ENCODE measurements at places on chromosomes 6 and 20.

GRCh38 chr20:32465092-32465900, 107.2 kb downstream of the ASXL1 start:
- DNase-seq: no peak

DNA sequence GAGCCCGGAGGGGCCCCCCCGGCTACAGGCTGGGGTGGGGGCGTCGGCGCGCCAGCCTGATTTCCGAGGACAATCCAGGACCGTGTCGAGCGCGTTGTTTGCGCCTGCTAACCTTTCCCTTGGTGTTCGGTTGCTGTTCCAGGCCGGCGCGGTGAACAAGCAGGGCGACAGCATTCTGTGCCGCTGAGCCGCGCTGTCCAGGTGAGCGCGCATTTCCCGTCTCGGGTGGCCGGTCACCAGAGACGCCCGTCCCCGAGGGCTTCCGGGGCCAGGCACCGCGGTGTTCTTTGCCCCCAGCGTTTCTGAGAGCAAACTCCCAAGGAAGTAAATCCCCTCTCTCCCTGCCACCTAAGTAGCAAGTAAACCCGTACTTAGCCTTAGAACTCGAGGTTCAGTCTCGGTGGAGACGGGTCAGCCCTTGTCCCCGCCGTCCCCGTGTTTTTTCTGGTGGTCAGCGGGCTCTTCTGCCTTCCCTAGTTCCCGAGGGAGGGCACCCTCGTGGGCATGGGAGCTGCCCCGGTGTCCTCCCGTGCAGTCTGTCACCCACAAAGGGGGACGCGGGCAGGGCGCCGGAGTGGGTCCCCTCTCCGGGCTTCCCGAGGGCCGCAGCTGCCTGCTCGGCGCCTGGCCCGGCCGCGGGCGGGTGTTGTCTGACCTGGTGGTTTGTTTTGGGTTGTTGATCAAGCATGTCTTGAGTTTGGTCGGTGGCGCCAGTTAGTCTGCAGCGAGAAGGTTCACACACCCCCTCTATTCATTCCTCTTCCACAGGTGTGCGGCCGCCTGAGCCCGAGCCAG, 1.5 kb downstream of the ID4 start:
- DNase-seq: no peak

DNA sequence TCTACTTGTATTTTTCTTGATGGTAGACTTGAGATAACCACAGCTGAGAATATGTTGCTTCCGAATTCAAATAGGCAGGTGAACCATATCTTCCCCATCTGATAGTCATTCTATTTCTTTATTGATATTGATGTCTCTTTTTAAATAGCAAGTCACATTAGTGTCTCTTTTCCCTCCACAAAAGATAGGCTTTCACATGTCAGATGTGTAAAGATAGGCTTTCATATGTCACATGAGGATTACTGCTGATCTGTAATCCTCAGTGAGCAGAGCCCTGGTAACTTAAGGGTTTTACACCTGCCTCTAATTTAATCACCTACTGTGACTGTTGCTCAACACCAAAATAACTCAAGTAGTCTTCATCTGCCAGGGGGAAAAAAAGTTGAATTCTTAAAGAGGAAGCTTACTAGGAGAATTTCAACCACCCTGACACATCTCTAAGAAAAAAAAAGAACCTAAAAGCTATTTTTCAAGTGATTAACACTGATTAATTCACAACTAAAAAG, 45.3 kb upstream of the TRDN start:
- DNase-seq: no peak

DNA sequence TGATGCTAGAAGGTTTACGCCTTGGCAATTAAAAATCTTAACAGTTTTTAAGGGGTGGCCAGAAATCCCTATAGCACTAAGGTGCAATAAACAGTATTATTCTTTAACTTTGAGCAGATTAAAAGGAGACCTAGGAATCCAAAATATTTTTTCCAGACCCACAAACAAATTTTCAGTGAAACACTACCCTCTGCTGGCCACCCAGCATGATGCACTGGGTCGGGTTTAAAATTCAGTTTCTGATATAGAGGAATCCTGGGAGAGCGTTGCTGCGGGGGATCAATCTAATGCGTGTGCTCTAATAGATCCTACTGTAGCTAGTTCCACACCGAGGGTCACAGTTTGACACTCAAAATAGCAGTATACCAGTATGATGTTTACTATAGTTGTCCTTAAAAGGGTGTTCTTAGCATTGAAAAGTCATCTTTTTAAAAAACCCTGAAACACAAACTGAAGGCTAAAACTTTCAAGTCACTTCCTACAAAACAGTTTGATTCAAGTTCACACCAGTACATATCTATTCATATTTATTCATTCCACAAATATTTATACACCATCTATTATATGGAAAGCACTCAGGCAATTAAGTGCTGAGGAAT, 10.2 kb downstream of the UBE3D start:
- DNase-seq: peak; percentile 28

- DNase-seq: no peak
These were observed 222.1 kb upstream of the UFL1 start for GRCh38 chr6:96299525-96299924.

DNA sequence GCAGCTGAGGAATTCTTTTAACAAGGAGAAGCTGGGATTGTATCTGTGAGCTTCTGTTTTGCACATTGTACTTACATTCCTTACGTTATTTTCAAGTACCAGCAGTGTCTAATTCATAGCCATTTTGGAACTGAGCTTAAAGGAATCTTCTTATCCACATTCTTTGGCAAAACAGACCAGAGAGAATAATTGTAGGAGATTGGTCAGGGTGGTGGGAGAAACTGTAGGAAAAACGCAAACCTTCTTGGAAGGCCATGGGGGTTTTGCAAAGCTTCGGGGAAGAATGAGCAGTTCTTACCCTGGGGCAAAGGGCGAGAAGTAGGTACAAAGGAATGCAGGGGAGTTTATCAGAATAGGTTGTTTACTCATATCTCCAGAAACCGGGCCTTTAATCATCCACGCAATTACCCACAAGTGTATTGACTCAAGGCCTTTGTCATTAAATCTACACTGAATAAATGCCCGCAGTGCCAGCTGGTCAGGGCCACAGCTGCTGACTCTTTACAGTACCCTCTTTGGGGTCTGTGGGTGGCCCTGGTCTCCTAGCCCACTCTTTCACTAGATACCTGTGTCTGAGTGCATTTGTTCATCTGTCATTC, 39.6 kb upstream of the SPTLC3 start:
- DNase-seq: no peak

- no peak for DNase-seq
These were observed 130.4 kb upstream of the AFDN start for GRCh38 chr6:167696296-167696695.

GRCh38 chr20:35618263-35619131, 2.9 kb downstream of the SPAG4 start:
- no peak for DNase-seq

- DNase-seq: no peak
These were observed 50.9 kb downstream of the ALDH5A1 start for GRCh38 chr6:24545691-24546090.

- DNase-seq: no peak
These were observed 59.6 kb upstream of the SDHAF4 start for GRCh38 chr6:70507161-70507560.

GRCh38 chr20:5402903-5403531, 86.3 kb upstream of the PROKR2 start:
- peak; percentile 23 for DNase-seq

DNA sequence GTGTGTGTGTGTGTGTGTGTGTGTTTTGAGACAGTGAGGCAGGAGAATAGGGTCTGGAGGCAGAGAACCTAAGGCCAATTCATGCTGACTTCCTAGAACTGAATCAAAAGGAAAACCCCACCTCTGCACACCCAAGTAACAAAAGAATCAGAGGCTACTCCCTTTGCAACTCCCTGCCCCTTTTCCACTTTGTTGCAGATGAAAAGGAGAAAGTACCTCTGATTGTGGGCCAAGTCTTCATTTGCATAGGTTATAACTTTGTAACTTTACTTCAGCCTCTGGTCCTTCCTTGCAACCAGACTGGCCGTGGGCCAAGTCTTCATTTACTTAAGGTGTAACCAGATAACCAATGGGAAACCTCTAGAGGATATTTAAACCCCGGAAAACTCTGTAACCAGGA, 168.8 kb downstream of the EYA2 start:
- no peak for DNase-seq

DNA sequence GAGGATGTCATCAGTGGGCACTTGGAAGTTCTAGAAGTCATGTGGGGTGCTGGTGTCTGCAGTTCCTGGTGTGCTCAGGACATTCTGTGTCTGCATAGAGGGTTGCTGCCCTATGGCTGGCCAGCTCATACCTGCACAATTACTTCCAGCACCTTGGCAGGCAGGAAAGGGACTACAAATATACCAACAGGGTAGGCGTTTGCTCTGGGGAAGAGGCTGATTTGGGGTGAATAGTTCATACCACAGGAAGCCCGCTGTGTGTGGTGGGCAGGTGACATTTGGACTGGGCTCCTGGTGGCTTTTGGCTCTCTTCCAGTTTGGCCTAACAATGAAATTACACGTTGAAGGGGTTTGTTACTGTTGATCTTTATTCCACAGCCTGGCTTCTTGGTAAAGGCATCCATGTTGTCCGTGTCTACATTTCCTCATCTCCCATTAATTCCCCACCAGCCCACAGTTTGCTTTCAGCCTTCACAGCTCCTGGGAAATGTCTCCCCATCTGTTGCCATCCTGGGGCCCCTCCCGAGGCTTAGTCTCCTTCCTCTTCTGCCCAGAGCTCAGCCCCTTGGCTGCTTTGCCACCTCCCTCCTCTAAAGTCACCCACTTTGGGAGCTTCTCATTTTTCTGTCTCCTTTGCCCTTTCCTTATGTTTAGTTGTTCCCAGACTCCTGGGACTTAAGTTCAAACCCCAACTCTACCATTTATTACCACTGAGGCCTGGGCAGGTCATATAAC, 88.1 kb downstream of the RSPH3 start:
- no peak for DNase-seq

DNA sequence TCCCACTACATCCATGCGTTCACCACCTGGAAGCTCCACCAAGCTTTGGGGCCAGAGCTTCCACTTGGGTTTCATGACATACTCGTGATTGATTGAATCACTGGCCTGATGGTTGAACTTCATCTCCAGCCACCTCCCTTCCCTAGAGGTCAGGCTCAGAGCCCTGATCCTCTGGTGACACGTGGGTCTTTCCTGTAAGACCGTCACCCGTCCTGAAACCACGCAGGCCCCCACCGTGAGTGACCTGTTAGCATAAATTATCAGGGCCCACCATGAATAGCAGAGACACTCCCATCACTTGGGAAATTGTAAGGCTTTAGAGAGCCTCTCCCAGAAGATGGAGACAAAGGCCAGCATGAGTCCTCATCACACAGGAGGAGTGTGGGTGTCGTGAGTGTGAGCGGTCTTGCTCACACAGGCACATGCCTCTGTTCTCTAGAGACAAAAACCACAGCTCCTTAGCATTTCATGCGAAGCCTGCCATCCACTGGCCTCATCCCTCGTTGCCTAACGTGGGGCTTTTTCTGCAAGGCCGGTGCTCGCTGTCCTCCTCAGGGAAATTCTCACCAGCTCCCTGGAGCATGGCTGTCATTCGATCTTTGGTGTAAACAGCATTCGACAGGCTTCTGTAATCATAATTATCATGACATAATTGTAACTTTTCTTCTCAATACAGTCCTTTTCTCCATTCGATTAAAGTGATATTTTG, 65.1 kb upstream of the DUSP22 start:
- no peak for DNase-seq

GRCh38 chr6:83590416-83590815, 78.1 kb downstream of the PRSS35 start:
- DNase-seq: no peak

DNA sequence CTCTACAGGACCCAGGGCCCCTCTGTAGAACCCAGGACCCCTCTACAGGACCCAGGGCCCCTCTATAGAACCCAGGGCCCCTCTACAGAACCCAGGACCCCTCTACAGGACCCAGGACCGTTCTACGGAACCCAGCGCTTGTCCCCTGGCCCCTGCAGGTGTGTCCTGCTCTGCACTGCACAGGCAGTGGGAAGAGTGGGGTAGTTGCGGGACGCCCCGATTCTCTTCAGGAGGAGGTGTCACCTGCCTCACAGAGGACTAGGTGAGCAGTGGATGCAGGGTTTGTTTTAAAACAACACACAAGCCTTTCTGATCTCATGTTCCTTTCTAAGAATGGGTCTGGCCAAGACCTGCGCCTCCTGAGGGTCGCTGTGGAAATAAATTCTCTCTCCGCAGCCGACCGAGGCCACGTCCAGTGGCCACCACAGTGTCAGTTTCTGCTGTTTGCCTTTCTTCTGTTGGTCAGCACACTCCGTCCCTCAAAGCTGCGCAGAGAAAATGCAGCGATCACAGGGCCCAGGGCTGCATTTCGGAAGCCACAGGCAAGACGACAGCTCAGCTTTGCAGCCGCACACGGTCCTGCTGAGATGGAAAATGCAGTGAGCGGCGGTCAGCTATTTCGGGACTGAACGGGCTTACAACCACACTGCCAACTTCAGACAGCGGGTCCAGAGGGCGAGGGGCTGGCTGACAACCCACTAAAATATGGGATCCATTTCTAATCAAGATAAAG, 135.2 kb downstream of the DLL1 start:
- no peak for DNase-seq

- no peak for DNase-seq
These were observed 579.7 kb upstream of the ARID1B start for GRCh38 chr6:156197513-156197912.

DNA sequence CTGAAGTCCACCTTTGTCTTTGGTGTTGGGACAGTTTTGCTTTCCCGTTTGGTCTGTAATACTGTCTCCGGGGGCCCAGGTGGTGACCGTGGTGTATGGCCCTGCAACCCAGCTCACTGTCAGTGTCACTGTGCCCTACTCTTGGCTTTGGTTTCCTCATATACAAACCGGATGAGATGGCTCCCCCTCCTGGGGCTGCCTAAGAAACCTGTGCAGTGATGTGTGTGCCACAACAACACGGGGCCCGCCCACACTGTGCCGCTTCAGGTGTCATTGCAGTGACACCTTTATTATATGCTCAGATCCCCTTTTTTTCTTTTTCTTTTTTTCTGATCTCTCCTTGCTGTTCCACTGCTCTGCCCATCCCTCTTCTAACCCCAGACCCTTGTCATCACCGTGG, 73.9 kb downstream of the RAMACL start:
- DNase-seq: no peak

- no peak for DNase-seq
These were observed 453.1 kb upstream of the MARCKS start for GRCh38 chr6:113403966-113404595.

DNA sequence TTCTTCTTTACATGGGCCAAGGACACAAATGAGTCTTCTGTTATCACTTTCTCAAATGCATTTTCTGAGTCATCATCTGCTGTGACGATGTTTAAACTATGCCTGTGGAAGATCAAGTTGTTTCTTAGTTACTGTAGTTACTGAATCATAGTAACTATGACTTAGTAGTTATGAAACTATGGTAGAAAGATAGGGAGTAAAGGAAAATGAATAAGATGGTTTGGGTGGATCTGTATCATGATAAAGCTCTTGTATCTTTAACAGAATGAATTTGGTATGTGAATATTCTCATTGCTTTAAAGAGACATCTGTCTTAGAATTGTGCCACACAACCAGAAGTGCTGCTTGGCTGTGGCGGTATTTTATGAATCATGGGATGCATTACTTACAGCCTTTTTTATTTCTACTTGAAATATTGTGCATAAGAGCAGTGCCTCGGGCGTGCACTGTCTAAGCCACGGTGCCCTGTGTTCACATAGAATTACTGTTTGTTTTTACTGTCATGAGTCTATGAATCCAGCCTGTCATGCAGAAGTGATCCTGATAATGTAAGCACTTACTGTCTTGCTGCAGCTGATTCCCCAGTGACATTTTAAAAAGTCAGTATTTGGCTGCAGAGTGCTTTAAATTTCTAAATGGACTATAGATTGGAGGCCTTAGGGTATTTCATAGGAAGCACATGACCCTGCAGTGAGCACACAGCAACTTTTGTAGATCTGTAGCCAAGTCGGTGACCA, 215.2 kb downstream of the TMEM242 start:
- peak; percentile 43 for DNase-seq
